ENCODE measurements at places on chromosomes 1 and 21.

GRCh38 chr1:117620440-117620839 lies 14.6 kb downstream of the TENT5C start:
- no peak for DNase-seq

- no peak for DNase-seq
These were observed 638.0 kb downstream of the KCNT2 start for GRCh38 chr1:195970209-195970608.

- DNase-seq = no peak
These were observed 103.0 kb upstream of the ETV3 start for GRCh38 chr1:157241185-157241538.

- DNase-seq = no peak
These were observed 532.4 kb downstream of the KIF26B start for GRCh38 chr1:245687152-245687635.

- DNase-seq = no peak
These were observed 6.7 kb upstream of the WNT2B start for GRCh38 chr1:112501810-112502641.

GRCh38 chr1:217275655-217276398 lies 355.1 kb downstream of the GPATCH2 start:
- no peak for DNase-seq

- no peak for DNase-seq
These were observed 3.4 kb downstream of the RUNX1 start for GRCh38 chr21:35045542-35046262.

- DNase-seq = peak; percentile 50
These were observed 66.5 kb upstream of the PRKACB start for GRCh38 chr1:84077476-84078107.

DNA sequence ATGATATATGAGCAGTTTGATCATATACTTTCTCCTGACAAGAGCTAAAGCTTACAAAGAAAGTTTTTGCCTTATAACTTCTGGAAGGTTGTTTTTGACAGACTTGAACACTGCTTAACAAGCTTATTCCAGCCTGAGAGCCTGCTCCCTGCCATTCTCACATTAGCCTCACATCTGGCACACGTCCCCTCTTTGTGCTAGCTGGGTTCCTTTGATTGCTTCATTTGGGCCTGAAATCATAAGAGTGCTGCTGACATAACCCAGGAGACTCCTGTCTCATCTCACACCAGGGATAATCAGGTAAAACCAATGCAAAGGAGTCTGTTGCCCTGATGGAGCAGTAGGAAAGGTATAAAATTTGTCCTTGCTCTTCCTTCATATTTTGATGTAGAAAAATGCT lies 1411.7 kb upstream of the B3GALT2 start:
- DNase-seq = no peak

DNA sequence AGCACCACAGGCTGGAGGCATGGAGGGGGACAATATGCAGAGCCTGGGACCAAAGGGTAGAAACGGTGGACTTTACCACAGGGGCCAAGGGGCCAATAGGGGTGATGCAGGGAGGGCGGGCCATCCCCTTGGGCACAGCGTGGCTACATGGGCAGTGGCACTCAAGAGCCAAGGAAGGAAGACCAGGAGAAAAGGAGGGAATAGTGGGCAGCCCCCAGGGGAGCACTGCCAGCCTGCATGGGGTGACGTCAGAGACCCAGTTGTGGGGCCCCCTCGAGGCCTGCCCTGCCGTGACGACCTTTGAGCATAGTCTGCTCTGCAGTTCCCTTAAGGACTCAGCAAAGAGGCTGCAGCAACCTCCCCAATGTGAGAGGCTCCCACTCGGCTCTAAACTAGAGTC lies 95.5 kb upstream of the TMPRSS2 start:
- no peak for DNase-seq

DNA sequence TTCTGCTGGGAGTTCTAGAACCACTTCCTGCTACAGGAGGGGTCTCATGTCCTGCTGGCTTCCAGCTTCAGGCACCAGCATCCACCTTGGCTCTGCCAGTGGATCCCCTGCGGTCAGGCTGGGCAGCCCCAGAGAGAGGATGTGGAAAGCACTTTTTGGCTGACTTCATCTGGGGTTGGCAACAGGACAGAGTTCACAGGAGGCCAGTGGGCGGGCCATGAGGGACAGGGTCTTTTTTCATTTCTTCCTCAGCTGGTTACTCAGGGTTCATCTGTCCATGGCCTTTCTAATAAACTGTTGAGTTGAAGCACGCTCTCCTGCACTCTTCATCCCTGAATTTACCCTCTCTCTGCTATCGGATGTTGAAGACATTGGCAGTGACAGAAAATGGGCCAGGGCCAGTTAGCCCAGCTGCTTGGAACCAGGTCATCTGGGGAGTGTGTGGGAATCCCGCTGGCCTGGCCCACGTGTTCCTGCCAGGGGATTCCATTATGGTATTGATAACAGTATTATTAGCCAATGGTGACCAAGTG lies 45.2 kb downstream of the RPS6KA1 start:
- DNase-seq = no peak

DNA sequence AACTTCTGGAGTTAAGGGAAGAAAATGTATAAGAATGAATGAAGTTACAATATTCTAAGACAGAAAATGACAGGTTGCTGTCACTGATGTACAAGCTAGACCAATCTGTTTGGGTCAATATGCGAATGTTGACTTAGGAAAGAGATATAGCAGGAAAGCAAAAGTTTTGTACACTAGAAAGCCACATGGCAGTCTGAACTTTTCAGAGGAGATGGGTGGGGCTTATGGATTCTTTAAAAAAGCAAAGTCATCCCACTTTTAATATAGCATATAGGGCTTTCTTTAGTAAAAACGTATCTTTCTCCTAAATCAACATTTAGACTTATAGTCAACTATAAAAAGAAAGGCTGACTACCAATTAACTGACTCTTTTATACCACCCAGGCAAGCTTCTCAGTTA lies 381.2 kb downstream of the PTPRC start:
- no peak for DNase-seq

- no peak for DNase-seq
These were observed 14.2 kb upstream of the ARHGEF16 start for GRCh38 chr1:3440300-3440681.

GRCh38 chr1:70764747-70765146 lies 282.9 kb downstream of the PTGER3 start:
- no peak for DNase-seq

DNA sequence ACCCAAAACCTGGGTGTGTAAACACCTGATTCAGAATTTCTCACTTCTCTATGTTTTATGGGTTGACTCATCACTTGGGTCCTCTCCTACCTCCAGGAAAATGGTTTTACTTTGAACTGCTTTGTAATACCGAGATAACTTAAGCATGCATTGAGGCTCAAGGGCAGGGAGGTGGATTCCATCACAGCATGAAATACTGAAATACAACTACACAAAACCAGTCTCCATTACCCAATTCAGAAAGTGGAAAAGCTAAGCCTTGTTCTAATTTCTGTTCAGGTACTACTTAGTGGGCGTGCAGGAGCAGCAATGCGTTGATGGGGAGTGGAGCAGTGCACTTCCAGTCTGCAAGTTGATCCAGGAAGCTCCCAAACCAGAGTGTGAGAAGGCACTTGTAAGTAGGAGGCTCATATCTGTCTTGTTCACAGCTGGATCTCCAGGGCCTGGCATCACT lies 6.1 kb upstream of the C4BPA start:
- no peak for DNase-seq

DNA sequence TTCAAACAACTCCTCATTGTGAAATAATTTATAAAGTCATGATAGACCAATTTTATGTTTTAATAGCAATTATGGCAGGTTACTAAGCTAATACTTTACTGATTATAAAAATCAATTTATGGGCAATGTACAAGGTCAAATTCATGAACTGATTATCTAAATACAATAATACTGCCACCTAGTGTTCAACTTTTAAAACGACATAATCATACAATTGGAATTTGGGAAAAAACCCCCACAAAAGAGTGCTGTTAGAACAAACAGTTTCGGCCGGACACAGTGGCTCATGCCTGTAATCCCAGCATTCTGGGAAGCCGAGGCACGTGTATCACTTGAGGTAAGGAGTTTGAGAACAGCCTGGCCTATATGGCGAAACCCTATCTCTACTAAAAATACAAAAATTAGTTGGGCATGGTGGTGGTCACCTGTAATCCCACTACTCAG lies 14.0 kb downstream of the GTF2B start:
- DNase-seq = no peak

DNA sequence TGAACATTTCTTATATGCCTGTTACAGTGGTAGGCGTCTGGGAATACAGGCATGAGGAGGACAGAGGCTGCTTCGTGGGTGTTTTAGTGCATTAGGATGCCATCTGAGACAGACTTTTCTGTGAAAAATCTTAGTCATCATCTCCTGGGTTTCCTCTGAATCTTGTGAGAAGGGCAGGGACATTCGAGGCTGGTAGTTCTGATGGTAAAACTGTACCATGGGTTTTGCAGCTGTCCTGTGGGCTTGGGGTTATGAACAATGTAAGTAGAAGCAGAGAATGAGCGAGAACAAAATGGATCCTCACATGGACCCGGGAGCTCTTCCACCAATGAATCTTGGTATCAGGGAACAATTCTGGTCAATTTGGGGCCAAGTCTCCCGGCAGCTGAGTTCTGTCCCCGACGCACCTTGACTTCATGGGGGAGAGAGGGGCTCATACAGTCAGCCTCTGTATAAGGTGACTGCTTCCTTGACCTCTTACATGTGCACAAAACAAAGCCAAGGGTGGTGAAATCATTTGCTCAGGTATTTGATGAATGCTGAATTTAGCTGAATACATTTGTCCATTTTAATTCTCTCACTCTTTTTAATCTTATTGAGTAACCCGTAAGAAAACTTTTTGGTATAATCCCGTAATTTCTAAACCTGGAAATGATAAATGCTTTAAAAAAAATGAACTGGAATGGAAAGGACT lies 63.6 kb upstream of the ERRFI1 start:
- DNase-seq = no peak

- DNase-seq = no peak
These were observed 39.4 kb downstream of the IGFN1 start for GRCh38 chr1:201229771-201230635.

DNA sequence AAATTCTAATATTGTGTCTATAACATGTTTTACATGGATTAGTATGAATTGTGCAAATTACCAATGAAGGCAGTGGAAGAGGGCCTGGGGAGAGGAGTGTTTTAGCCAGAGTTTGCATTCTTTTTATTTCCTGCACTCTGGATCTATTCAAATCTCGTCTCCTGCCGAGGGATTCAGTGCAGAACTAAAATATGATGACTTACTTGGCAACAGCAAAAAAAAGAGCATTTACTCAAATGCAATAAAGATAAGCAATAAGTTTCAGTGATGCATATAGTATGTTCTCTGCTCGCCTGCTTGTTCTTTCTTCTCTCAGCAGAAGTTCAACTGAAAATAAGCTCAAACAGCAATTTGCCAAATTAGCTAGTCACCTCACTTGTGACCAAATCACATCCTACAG lies 33.4 kb upstream of the NRIP1 start:
- no peak for DNase-seq

DNA sequence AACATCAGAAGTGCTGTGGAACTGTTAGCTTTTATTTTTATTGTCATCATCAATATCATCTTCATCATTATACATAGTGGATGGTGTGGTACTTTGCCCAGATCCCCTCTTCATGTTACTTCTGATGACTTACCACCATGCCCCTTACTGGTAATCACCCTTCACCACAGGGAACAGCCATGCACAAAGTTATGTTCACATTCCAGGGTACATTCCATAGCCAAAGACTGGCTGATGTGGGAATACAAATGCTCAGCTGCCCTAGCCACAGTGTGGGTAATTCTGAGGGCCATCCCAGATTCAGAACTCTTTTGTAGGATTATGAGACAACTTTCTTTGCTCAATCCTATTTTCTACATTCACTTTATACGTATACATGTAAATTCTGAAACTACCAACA lies 691.3 kb upstream of the CXADR start:
- DNase-seq = no peak

DNA sequence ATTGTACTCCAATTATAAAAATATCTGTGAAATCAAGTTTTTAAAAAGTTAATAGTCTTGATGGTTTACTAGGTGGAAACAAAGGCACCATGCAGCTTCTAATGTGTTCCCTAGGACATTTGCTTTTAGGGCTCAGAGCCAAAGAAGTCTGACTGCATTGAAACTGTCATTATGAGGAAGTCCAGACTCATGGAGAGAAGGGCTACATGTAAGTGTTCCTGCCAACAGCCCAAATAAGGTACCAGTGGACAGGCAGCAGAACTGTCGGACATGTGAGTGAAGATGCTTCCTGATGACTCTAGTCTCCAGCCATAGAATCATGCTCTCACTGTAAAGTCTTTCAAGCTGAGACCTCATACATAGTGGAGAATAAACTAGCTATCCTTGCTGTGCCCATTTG lies 287.6 kb downstream of the AKT3 start:
- no peak for DNase-seq

DNA sequence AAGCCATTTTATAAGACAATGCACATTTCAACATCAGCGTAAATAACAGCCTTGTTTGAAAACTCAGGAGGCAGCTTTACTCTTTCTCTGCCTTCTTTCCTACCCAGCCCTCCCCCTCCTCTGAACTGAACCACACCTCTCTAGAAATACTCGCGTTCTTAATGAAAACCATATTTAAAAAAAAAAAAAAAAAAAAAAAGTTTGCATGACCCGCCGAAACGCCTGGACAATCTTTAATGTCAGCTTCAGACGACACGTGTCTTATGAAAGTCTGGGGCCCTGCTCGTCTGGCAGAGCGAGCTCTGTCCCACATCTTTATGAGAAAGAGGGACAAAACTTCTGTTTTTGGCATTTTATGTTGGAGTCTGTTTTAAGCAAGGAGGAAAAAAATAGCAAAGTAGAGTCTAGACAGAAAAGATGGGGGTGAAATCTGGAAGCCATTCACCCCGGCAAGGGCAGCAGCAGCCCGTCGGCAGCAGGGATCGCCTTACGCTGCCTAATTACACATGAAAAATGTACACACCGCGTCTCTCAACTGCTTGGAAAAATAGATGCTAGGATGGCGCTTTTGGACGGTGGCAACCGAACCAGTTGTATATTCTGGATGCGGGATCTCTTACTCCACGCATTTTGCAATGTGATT lies 130.4 kb upstream of the ETS2 start:
- no peak for DNase-seq

DNA sequence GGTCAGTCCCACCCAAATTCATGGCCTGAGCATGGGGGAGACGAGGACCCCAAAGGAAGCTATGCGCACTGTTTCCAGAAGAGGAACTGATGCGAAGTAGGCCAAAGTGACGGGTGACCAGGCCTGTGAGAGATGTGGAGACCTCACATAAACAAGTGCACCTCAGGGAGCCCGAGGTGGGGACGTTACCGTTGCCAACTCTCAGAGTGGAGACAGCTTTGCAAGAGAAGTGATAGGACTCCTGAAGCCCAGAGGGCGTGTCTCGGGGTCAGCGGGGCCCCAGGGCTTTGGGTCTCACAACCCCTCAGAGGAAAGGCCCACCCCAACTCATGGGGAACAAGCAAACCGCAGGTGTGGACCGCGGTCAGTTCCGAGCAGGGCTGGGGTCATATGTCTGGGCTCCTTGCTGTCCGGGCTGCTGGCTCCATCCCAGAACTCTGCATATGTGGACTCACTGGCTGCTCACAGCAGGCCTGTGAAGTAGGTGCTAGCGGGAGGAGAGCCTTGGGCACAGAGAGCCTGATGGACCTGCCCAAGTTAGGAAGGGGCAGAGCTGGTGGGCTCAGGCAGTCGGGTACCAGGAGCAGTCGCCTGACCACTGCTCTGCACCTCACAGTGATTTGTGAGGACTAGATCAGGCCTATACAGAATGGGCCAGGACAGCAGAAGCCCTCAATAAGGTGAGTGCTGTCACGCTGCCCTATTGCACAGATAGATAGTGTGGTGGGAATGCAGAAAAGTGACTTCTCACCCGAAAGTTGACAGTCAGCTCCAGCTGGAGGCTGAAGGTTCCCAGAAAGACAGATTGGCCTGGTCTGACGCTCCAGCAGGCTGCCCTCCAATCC lies 26.2 kb downstream of the STUM start:
- no peak for DNase-seq
